ENCODE measurements at places on chromosomes 1 and 21.

- DNase-seq = no peak
Observed at GRCh38 chr1:81414488-81415015, 386.2 kb upstream of the ADGRL2 start.

- no peak for DNase-seq
Observed at GRCh38 chr1:18922319-18922726, 20.0 kb upstream of the ALDH4A1 start.

DNA sequence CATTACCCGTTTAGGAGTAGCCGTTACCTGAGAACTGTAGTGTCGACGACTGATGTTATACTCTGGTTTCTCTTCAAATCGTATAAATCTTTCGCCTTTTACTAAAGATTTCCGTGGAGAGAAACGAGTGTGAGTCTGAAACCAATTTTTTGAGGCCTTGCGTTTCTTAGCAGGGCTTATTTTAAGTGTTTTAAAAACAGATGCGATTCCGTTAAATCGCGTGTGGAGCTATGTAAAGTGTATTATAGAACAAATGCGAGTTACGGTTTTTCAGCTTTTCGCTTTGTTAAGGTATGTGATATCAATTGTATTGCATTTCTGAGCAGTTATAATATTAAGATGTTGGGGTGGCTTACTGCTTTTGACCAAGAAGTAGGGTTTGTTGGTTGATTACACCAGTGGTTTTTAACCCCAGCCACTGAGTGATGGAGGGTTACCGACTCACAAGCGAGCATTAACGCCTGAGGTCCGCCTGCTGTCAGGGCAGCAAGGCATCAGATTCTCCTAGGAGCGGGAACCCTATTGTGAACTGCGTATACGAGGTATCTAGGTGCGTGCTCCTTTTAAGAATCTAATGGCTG lies 18.0 kb downstream of the KIAA2013 start:
- DNase-seq = peak; percentile 98

DNA sequence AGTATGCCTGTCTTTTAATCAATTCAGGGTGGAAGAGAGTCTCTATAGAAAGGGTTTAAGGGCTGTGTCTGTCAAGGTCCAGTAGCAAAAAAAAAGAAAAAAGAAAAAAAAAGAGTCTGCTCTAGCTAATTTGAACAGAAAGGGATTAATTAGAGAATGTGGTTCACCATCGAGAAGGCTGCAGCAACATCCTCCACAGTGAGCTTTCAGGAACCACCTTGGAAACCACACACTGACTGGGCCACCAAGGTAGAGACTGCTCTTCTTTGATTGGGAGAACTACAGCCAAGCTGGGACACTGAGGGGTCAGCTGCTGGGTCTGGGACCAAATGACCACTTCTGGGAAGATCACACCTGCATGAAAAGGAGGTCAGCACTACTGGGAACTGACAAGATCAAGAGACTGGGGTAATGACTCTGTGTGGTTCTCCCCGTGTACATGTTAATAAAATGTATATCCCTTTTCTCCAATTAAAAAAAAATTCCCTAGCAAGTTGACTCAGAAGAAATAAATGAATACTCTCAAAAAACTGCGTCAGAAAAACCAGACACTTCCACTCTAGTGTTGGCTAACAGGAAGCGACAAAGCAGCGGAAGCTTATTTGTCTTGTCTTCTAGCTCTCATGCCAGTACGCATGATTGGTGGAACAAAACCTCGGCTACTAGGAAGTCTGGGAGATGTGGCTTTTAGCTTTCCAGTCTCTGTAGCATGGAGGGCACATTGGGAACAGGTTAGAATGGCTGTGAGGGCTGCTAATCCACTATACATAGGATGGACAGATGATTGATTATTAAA lies 60.0 kb upstream of the IVNS1ABP start:
- DNase-seq = no peak

- no peak for DNase-seq
Observed at GRCh38 chr1:221837896-221838295, 96.0 kb upstream of the DUSP10 start.

- DNase-seq = peak; percentile 37
Observed at GRCh38 chr1:84619383-84620102, 45.3 kb upstream of the CTBS start.

DNA sequence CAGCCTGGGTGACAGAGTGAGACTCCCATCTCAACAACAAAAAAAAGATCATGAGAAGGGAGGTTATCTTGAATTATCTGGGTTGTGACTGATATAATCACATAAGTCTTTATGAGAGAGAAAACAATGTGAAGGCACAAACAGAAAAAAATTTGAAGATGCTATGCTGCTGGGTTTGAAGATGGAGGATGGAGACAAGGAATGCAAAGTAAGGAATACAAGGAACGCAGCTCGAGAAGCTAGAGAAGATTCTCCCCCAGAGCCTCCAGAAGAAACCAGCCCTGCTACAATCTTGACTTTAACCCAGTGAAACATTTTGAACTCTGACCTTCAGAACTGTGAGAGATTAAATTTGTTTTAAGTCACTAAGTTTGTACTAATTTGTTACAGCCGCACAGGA lies 15.1 kb downstream of the EVI5 start:
- no peak for DNase-seq

DNA sequence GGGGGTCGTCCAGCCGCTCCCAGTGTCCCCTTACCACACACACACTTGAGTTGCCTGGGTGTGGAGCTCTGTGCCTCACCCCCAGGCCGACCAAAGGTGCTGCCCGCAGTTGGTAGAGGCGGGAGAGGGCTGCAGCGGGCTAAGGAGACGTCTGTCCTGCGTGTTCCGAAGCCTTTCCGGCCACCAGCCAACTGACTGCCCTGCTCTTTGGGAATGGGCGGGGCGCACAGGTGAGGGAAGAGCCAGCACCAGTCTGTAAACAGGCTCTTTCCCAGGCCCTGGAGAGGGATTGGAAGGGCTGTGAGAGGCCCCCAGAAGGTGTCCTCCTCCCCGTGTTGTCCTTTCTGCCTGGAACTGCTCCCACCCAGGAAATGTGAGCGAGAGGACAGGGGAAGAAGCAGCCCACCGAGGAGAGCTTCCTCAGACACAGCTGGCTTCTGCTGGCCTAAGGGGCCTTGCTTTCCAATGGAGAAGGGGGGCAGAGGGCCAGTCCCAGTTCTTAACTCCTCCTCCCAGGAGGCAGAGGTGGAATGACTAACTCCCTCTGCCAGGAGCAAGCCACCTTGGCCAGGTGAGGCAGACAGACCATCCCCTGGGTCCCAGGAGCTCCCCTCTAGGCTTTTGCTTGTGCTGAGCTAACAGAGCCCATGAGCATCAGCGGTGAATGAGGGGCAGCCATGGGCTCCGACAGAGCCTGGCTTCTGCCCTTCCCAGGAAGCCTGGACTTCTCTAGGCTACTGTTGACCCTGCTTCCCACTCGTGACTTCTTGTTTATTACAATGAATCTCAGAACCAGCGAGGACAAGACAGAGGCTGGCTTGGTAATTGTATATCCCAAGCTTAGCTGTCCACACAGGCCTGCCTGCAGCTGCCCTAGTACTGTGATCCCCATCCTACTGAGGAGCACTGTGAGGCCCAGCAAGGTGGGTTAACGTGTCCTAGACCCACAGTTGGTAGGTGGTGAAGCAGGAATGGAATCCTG lies 158.1 kb upstream of the COA6 start:
- no peak for DNase-seq

DNA sequence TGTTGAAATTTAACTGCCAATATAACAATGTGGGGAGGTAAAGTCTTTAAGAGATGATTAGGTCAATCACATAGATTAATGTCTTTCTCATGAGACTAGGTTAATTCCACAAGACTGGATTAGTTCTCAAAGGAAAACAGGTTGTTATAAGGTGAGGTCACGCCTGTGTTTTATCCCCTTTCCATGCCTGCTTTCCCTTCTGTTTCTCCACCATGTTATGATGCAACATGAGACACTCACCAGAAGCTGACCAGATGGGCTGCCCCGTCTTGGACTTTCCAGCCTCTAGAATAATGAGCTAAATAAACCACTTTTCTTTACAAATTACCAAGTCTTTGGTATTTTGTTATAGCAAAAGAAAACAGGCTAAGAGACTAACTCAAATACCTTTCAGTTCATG lies 70.8 kb downstream of the DDAH1 start:
- no peak for DNase-seq

GRCh38 chr1:201648066-201648906 lies 109.4 kb downstream of the NAV1 start:
- DNase-seq = no peak

DNA sequence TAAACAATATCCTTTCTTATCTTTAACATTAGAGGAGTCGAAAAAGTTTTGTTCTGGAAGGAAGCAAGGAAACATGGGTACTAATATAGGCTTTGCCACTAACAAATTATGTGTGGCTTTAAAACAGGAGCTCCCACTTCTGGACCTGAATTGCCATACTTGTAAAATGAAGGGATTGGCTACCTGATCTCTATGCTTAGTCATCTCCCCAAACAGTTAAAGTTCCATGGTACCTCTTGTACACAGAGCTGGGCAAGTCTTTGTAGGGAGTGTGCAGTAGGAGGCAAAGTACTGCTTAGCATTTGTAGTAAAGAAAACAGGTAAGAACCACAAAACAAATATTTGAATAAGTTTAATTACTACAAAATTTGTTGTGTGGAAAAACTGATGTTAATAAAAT lies 81.3 kb downstream of the MAST2 start:
- no peak for DNase-seq

- no peak for DNase-seq
Observed at GRCh38 chr1:219626865-219627264, 14.0 kb upstream of the ZC3H11B start.

GRCh38 chr1:94322696-94323095 lies 85.3 kb upstream of the ARHGAP29 start:
- DNase-seq = no peak

DNA sequence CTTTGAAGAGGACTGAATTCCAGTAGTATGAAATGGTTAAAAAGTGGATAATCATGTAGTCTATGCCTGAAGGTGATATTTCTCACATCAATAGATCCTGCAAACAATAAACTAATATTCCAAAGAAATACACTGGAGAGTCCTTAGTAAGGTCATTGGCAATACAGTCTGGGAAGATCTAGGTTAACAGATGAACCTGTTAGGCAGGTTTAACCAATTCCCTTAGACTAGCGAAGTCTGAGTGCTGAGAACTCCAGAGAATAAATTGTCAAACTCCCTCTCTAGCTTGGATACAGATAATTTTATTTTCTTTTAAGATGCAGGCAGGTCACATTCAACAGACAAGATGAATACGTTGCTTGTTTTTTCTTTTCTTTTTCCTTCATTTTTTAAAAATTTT lies 2.4 kb downstream of the GPR157 start:
- DNase-seq = no peak

- no peak for DNase-seq
Observed at GRCh38 chr21:35473496-35473895, 424.4 kb upstream of the RUNX1 start.

GRCh38 chr1:19329611-19330010 lies 17.5 kb downstream of the SLC66A1 start:
- DNase-seq = no peak

DNA sequence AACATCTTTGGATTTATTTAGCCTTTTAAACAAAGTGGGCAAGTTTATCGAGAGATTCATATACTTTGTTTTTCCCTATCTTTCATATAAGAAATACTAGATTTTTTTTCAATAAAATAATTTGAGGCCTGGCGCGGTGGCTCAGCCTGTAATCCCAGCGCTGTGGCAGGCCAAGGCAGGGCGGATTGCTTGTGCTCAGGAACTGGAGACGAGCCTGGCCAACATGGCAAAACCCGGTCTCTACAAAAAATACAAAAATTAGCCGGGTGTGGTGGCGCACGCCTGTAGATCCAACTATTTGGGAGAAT lies 1.6 kb upstream of the CDC14A start:
- no peak for DNase-seq

GRCh38 chr1:184574588-184574987 lies 180.1 kb downstream of the EDEM3 start:
- DNase-seq = no peak

DNA sequence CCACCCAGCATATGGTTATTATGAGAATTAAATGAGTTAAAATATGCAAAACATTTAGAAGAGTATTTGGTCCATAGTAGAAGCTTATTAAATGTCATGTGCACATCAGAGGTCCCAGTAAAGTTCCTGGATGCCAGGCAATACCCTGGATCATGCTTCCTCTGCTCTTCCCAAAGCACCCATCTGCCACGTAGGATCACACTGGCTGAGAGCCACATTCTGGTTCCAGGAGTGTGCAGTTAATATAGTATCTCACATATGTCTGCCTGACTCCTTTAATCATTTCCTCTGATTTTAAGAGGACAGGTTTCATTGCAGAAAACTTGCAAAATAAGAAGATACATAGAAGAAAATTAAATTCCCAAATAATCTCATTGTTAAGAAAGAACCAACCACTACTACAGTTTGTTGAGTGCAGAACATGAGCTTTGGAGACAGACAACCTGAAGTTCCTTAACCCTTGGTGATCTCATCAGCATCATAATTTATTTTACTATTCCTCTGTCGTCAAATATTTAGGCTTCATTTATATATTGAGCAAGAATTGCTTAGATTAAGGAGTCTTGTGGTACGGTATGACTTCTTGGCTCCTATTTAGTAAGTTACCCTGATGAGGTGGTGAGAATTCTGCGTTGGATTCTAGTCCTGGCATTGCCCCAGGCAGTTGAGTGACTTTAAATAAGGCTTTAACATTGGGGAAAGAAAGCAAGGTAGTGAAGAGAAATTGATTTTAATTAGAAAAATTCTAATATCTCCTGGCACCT lies 12.3 kb downstream of the SGIP1 start:
- no peak for DNase-seq

DNA sequence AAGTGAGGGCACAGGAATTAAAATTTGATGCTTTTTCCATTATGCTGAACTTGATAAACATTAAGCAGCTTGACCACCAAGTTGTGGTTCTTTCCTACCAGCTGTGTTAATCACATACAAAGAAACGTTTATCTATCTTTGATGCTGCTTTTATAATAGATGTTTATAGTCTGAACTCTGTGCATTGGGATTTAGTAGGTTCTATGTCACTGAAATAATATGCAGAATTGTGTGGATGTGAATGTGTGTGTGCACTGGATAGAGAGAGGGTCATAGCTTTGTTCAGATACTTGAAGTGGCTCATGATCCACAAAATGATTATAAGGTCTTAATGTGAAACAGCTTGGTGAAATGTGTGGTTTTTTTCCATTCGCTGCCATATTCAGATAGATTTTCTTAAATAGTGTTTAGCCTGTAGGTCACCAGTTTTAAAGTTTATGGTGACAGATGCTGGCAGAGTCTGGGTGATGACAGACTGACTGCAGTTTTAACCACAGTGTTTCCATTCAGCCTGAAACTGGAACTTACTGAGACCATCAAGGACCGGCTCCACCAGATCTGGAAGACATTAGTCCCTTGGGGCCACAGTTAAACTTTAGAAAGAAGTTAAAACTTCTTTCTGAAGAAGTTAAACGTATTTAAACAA lies 10.2 kb downstream of the DDI2 start:
- DNase-seq = no peak

DNA sequence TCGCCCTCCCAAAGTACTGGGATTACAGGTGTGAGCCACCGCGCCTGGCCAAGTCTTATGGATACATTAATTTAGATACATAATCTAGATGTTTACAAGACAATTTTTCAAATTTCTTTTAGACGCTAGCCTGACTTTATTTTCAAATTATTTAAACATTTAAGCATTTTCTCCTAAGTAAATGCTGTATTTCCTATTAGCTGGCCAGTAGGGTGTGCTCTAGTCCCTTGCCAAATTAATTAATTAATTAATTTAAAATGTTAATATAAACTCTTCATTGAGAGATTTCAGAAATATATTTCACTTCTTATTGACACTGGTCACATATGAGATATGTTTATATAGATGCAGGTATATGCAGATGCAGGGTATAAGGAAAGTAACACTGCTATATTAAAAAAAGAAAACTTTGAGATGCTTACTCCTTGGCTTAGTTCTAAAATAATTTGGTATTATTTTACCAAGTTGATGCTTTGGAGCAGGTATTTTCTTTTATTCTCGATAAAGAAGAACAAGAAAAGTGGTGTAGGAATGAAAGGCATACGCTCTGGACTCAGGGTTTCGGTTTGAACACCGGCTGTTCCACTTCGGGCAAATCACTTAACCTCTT lies 5.2 kb upstream of the ERRFI1 start:
- DNase-seq = no peak
